MG63 (cell line): ENCODE measurements at places on chromosomes 7 and 10. TPM values are rescaled to one million over a fixed set of nuclear protein-coding genes. Genes with fewer than 3 reads are reported as not detected.

Gene PIK3AP1
- 0.02 and 1.2 TPM in 2 replicates for total RNA-seq

Gene CAV2
- 55.9 and 58.1 TPM in 2 replicates for total RNA-seq

Gene GRM3
- not detected in 2 replicates for total RNA-seq

Gene ABCB1
- 0.59 and 0.81 TPM in 2 replicates for total RNA-seq

- no peak for DNase-seq
These were observed 29.6 kb upstream of the AKR1C3 start for GRCh38 chr10:5064656-5065055.

DNA sequence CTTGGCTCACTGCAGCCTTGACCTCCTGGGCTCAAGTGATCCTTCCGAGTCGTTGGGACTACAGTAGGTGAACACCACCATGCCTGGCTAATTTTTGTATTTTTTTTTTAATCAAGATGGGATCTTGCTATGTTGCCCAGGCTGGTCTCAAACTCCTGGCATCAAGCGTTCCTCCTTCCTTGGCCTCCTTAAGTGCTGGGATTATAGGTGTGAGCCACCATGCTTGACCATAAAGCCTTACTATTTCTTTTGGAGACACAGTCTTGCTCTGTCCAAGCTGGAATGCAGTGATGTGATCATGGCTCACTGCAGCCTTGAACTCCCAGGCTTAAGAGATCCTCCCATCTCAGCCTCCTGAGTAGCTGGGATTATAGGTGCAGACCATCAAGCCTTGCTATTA is 12.6 kb downstream of the TFAM start:
- DNase-seq: no peak

- DNase-seq: no peak
These were observed 31.0 kb downstream of the SGPL1 start for GRCh38 chr10:70846795-70847194.

GRCh38 chr7:27399791-27400567 is 157.4 kb downstream of the EVX1 start:
- DNase-seq: no peak

GRCh38 chr10:78178940-78179339 is 145.3 kb downstream of the RPS24 start:
- peak; percentile 68 for DNase-seq

GRCh38 chr7:42960762-42961161 is 28.6 kb downstream of the MRPL32 start:
- DNase-seq: no peak

DNA sequence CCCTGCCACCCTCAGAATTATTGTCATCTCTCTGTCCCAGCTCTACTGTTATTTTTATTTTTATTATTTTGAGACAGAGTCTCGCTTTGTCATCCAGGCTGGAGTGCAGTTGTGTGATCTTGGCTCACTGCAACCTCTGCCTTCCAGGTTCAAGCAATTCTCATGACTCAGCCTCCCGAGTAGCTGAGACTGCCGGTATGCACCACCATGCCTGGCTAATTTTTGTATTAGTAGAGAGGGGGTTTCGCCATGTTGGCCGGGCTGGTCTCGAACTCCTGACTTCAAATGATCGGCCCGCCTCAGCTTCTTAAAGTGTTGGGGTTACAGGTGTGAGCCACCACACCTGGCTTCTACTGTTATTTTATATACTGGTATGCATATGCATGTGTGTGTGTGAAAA is 11.0 kb downstream of the CALHM2 start:
- DNase-seq: no peak
